ENCODE measurements at places on chromosomes 6 and 20.

- DNase-seq: peak; percentile 68
Observed at GRCh38 chr20:25000268-25000801, 7.8 kb upstream of the APMAP start.

DNA sequence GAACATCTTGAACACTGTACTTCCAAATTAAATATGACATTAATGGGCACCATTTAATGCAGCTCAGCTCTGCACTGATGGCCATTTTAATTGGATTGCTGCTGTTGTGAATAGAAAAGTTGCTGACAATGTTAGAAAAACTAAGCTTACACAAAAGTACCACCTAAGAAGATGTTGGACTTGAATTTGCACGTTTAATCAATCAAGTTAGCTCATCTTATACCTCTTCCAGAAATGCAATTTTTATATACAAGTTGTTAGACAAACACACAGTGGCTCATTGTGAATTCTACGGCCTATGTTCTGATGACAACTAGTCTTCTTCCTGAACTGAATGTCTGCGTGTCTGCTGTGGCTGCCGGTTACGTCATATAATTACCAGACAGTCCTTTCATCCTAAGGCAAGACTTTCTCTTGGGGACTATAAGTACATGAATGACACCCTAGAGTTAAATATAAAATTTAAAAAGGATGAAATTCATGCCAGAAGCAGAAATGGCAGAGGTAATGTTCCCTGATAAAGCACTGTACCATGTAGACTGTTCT lies 330.2 kb downstream of the EPM2A start:
- no peak for DNase-seq

GRCh38 chr6:140178520-140178919 lies 804.1 kb upstream of the CITED2 start:
- peak; percentile 53 for DNase-seq

DNA sequence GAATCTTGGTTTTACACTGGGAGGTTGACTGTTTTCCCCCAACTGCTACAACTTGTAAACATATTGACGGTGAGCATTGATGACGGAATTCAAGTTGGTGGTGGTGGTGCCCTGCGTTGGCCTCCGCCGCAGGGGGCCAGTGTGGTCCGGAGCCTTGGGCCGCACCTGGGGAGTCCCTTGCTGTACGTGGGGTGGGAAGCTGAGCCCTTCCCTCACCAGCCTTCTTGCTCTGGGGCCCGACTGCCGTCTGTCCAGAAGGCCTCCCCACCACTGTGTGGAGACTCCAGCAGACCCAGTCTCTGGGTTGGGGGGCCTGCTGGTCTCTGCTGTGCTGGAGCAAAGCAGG lies 11.4 kb downstream of the GATA5 start:
- no peak for DNase-seq

- DNase-seq: no peak
Observed at GRCh38 chr20:17882065-17882833, 86.3 kb downstream of the SNX5 start.

GRCh38 chr20:48574383-48574782 lies 253.4 kb downstream of the PREX1 start:
- DNase-seq: no peak

DNA sequence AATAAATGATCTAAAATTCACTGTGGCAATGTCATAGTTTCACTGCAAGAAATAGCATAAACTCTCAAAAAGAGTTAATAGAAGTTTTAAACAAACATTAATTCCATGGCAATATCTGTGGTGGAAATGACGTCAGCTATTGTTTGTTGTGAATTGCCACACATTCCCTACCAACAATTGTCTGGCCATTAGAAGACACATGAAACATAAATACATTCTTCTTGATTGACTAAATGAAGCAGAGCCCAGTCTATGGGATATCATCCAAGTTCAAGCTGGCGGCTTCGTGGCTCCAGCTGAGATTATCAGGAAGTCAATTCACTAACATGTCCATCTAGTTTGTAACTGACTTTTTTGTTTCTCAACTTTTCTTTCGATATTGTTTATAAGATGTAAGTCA lies 369.0 kb downstream of the ARHGAP18 start:
- DNase-seq: peak; percentile 87

DNA sequence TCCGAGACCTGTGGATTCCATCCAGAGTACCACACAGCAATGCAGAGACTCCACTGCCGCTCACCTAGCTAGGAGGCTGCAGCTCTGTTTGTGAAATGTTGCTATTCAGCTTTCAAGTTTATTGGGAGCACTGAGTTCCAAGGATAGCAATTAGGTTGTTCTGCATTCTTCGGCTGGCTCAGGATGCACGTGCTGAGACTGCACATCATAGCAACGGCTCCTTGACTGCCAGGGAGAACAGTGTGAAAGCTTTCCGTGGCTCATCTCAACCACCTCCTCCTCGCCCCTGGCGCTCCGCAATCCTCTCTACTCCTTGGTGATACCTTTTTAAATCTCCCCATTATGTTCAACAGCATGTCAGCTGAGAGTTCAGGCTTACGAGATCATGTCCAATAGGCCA lies 116.6 kb downstream of the TSHZ2 start:
- DNase-seq: no peak

- DNase-seq: no peak
Observed at GRCh38 chr20:59451066-59451630, 150.7 kb downstream of the EDN3 start.

- no peak for DNase-seq
Observed at GRCh38 chr6:106053484-106054205, 32.5 kb upstream of the PRDM1 start.

DNA sequence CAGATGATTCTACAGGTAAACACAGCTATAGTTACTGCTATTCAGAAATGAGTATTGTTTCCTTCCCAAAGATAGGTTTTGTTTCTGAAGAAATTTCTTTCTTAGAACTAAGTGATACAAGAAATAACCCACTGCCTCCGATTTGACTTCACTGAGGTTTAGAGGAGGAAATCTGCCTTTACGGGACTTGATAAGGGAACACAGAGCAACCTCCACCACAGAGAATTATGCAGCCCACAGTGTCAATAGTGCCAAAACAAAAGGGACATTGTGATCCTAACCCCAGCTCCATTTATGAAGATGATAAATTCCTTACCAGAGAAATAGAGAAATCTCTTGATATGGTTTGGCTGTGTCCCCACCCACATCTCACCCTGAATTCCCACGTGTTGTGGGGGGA lies 164.6 kb downstream of the ZNF217 start:
- DNase-seq: no peak

DNA sequence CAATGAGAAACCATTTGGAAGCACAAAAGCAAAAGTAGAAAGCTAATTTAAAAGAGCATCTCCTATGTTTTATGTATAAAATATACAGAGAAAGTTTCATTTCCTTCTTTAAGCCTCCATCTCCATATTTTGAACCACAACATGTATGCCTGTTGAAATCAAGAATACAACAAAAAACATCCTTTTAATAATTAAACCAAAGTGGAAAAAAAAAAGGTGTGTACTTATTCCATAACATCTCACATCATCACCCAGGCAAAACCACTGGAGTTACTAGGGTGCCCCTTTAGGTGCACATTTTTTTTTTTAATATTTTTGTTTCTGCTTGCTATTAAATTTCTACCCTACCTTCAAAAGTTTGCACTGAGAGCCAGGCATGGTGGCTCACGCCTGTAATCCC lies 43.0 kb downstream of the EDN1 start:
- DNase-seq: no peak

- DNase-seq: peak; percentile 64
Observed at GRCh38 chr6:139540276-139540675, 165.8 kb upstream of the CITED2 start.

GRCh38 chr6:159979136-159979874 lies 10.4 kb downstream of the IGF2R start:
- peak; percentile 74 for DNase-seq

DNA sequence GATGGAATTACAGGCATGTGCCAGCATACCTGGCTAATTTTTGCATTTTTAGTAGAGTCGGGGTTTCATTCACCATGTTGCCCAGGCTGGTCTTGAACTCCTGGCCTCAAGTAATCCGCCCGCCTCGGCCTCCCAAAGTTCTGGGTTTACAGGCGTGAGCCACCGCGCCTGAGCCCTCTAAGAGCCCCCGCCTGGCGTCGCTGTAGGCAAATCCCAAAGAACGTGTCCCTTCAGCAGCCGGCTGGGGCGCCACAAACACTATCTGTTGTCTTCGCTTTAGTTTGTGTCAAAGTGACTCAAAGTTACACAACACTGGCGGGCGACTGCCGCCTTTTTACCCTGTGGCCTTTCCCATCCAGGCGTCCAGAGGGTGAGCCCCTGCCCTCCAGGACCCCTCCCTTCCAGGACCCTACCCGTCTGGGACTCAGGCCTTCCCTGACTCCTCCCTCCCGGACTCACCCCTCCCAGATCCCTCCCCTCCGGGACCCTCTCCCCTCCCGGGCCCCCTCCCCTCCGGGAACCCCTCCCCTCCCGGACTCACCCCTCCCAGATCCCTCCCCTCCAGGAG lies 940 bp upstream of the ADRM1 start:
- peak; percentile 81 for DNase-seq

DNA sequence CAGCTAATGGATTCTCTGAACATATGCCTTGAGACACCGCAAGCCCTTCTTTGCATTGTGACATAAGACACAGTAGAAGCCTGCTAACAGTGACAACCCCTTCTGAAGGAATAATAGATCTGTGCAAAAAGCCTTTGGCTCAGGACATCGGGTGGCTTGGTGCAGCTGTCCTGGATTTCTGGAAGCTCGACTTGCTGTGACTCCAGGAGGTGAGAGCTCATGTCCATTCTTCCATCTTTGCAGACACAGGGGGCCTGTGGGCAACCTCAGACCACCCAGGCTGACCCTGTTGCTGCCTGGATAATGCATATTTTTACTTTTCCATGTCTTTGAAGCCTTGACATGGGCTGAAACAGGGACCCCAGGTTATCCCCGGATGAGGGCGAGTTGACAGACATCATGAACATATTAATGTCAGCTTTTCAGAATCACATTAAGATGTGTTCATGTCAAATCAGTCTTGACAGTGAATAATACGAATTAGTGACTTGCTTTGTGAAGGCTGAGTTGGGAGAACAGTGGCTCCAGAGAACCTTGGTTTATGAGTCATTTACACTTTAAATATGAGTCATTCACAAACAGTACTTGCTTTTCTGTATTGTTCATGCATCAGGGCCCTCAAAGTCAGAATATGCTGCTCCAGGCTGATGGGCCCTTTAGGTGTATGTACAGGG lies 66.8 kb upstream of the IYD start:
- peak; percentile 82 for DNase-seq

- peak; percentile 62 for DNase-seq
Observed at GRCh38 chr20:47762699-47763268, 22.5 kb downstream of the SULF2 start.

DNA sequence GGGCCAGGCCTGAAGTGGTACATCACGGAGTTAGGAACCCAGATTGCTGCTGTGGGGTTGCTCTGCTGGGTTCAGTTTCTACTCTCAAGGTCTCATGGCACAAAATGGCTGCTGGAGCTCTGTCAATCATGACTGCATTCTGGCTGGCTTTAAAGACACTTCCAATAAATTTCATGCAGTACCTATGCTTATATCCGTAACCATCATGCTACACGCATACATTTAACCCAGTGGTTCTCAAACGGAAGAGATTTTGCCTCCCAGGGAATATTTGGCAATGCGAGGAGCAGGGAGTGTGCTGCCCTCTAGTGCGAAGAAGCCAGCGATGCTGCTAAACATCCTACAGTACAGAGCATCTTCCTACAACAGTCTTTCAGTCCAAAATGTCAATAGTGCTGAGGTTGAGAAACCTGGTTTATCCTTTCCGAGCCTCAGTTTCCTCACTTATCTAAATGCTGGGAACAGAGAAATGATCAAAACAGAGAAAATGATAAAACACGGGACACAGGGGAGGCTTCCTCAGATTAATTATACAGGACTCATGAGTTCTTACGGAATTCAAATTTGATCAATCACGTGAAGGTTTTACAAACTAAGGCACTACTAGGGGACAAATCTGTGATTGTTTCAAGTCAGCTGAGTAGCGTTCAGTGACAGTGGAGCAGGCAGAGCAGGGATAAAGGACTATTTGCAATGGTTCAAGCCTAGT lies 9.6 kb upstream of the SLC2A10 start:
- DNase-seq: no peak
